ENCODE measurements at places on chromosomes 2 and 18. TPM values are rescaled to one million over a fixed set of nuclear protein-coding genes. Genes with fewer than 3 reads are reported as not detected.
A peak's percentile ranks its signal among the peaks of the same experiment; 100 is the strongest.

Gene RRM2
- total RNA-seq: 22.1 TPM

DNA sequence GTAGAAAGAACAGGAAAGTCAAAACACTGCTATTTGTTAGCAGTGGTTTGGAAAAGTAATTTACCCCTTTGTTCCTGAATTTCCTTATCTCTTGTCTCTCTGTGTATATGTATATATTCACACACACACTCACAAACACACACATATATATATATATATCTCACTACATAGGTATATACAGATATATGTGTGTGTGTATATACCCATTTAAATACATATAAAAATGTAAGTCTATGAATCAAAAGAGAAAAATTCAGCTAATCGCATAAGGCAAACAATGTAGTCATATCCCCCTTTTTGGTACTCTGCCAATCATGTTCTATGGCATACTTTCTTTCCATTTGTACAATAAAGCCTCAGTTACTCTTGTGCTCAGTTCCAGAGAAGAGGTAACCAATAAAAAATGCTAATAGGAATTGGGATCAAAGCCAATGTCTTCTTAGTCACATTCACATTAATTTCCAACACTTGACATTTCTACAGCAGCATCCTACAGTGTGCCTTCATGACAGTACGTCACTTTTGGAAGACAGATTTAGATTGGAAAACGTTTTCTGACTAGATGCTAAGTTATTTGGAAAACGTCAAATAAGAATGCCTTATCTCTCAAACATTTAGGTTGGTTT, 94.6 kb downstream of the MC4R start:
- H3K36me3 ChIP-seq: no peaks in the 10 kb centered on the region
- H3K27ac ChIP-seq: no peak overlapping the region
- no peak for DNase-seq
- no peak overlapping the region for H3K4me3 ChIP-seq

DNA sequence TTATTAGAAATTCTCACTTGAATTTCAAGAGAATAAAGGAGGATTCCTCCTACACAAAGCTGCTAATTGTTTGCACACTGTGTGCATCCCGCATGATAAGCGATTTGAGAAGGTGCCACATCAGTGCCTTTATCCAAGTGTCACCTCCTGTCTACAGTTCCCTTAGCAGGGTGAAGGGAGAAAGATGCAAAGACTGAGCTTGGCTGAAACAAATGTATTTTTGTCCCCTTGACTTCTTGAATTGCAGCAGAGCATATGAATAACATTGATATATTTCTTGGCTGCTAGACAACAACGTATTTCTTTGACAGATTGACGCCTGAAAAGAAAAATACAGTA, 255.1 kb downstream of the NEDD4L start:
- H3K27ac ChIP-seq: no peak overlapping the region
- no peak for DNase-seq
- no peaks in the 10 kb centered on the region for H3K4me1 ChIP-seq
- no peaks in the 10 kb centered on the region for H3K27me3 ChIP-seq
- H3K36me3 ChIP-seq: no peaks in the 10 kb centered on the region
- no peak overlapping the region for H3K4me3 ChIP-seq

GRCh38 chr2:1429895-1430294, 16.6 kb downstream of the TPO start:
- no peak overlapping the region for H3K4me3 ChIP-seq
- H3K27me3 ChIP-seq: no peaks in the 10 kb centered on the region
- no peak overlapping the region for H3K27ac ChIP-seq
- H3K4me1 ChIP-seq: no peaks in the 10 kb centered on the region

DNA sequence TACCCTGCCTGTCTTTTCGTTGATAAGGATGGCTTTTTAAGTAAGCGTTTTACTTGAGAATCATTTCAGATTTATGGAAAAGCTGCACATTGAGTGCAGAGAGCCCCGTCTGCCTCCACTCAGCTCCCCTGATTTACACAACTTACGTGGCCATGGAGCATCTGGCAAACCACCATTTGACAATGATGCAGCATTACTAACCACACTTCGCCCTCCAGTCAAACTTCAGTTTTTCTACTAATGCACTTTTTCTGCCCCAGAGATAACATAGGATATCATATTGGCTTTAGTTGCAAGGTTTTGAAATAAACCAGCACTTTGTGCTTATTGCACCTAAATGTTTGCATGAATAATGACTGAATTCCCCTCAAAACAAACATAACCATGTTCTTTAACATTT, 165.1 kb upstream of the TPO start:
- H3K4me1 ChIP-seq: no peaks in the 10 kb centered on the region
- no peak for DNase-seq
- H3K27ac ChIP-seq: no peak overlapping the region
- no peaks in the 10 kb centered on the region for H3K27me3 ChIP-seq
- H3K4me3 ChIP-seq: no peak overlapping the region
- no peaks in the 10 kb centered on the region for H3K36me3 ChIP-seq

Gene IL1B
- total RNA-seq: 92.6 TPM

DNA sequence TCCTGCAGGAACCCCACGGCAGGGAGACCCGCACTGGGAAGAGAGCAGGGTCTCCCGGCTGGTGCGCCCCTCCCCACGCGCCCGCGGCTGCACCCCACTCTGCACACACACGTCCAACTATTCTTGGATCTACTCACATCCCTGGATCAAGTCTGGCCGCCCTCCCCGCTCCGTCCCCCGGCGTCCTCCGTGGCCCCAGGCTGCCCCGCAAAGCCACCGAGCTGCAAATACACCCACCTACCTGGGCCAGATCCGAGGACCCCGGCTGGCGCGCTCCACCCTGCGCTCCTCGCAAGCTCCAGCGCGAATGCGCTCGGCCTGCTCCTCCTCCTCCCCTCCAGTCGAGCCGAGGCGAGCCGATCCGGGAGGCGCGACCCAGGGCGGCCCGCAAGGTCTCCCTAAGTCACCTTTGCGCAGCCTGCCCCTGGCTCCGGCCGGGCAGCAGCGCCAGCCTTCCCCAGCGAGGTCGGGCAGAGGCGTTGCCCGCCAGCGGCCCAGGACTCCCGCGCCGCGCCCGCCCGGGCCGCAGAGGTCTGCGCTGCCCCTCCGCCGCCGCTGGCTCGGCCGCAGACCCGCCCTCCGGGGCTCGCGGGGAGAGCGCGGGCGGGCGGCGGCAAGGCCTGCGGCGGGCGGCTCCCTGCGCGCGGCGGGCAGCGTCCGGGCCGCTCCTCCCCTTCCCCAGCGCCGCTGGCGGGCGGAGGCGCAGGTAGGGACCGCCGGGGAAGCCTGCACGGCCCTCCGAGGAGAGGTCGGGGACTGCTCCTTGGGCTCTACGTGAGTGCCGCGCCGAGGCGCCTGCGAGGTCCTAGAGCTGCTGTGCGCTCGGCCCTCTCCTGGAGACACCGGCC, 126.0 kb downstream of the OSBPL1A start:
- no peaks in the 10 kb centered on the region for H3K4me1 ChIP-seq
- no peaks in the 10 kb centered on the region for H3K36me3 ChIP-seq

DNA sequence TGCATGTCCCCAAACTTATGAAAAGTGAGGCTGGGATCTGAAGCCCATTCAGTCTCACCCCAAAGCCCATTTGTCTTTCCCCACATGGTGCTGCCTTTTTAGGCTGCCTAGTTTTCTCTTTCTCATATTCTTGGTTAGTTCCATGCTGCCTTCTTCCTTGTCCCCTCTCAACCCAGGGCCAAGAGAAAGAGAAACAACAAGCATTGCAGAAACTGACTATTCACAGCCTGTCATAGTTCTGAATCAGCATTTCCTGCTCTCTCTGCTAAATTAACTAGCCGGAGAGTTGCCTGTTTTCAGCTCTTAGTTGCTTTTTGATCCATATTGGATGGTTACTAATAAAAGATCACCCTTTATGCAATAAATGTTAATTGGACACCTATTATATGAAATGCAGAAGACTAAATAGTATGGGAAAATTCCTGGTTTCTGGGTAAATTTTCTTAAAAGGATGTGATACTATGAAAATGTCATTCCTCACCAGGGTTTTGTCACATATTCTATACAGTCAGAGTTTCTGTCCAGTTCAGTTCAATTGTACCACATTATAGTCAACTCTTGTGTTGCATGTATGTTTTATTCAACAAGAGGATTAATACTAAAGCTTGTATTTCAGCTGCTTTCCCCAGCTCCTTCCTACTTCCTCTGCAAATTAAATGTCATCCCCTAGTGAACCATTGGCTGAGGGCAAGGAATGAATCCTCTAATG, 246.5 kb downstream of the GALR1 start:
- H3K4me1 ChIP-seq: no peaks in the 10 kb centered on the region
- H3K27ac ChIP-seq: no peak overlapping the region
- H3K4me3 ChIP-seq: no peak overlapping the region
- no peaks in the 10 kb centered on the region for H3K27me3 ChIP-seq
- H3K36me3 ChIP-seq: no peaks in the 10 kb centered on the region

DNA sequence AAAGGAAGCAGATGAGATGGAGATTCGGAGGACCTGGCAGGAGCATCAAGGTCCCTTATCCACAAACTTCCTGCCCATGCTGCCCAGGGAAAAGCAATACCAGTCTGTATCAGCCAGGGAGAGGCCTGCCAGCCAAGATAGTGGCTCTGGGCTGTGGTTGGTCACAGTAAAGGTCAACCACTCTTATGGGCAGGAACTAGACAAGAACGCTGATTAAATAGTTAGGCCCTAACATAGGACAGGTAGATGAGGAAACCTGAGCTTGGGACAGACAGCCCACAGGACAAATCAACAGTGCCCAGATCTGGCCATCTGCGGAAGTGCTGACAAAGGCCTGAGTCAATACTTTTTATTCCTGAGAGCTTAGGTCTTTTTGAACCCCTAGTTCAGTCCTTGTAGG, 10.7 kb downstream of the PSTPIP2 start:
- no peak for DNase-seq
- H3K27me3 ChIP-seq: no peaks in the 10 kb centered on the region
- no peaks in the 10 kb centered on the region for H3K36me3 ChIP-seq

Gene AQP12A
- not detected for total RNA-seq

DNA sequence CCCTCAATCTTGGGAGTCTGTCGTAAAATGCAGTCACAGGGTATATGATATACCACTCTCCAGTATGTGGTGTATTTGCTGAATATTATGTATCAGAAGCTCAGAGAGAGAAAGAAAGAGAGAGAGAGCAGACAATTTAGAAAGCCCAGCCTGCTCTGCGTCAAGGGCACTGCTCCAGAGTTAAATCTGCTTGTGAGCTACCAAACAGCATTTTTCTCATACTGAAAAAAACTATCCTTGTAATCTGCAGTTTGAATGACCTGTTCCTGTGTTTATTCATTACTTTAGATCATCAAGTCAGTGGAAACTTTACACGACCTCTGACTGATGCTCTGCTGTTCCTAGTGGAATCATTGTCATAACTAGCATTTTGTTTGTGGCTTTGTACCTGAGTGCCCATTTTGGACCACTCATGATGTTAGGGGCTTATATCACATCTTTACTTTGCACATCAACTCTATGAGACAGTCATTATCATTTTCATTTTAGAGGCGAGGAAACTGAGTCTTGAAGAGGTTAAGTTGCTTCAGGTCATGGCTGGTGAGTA, 89.2 kb upstream of the PELI1 start:
- H3K36me3 ChIP-seq: no peaks in the 10 kb centered on the region
- DNase-seq: no peak
- H3K4me3 ChIP-seq: no peak overlapping the region

Gene SOWAHC
- 0.32 TPM for total RNA-seq

DNA sequence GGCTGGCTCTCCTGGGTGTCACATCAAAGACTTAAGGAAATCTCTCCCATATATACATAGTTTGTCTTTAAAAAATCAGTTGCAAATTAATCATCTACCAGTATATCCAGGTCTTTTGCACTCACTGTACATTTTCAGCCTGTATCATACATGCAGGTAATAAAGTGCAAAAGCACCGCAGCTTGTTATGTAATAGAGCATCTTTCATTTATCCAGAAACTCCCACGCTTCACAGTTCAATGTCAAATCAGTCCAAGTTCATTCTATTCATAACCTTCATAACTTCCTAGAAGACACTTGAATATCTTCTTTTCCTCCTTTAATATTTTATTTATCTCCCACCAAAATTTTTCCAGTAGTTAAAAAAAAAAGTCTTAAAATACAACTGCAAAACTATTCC, 89.6 kb upstream of the KCTD1 start:
- H3K27ac ChIP-seq: no peak overlapping the region
- no peak for DNase-seq
- peaks cover 4% of the 10 kb centered on the region for H3K27me3 ChIP-seq
- no peaks in the 10 kb centered on the region for H3K4me1 ChIP-seq
- H3K36me3 ChIP-seq: no peaks in the 10 kb centered on the region

DNA sequence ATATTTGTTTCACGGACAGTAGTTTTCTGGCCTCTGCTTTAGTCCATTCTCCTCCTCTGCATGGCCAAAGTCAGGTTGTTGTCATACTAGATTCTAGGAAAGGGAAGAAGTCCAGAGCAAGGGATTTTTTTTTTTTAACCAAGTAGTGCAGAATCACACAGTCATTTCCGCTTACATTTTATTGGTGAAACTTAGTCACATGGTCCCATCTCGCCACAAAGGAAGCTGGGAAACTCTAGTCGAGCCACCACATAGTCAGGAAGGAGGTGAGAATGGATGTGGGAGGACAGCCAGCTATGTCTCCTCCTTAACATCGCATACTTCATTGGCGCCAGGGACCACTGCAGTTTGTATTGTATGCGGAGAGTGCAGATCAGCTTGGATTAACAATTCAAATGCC, 10.4 kb downstream of the HRH4 start:
- no peaks in the 10 kb centered on the region for H3K27me3 ChIP-seq
- H3K27ac ChIP-seq: no peak overlapping the region
- H3K4me3 ChIP-seq: no peak overlapping the region
- no peaks in the 10 kb centered on the region for H3K36me3 ChIP-seq

Gene ACVR1C
- 0.45 TPM for total RNA-seq

GRCh38 chr2:241088376-241088775, 13.7 kb downstream of the MTERF4 start:
- no peaks in the 10 kb centered on the region for H3K4me1 ChIP-seq
- no peak for DNase-seq
- H3K27ac ChIP-seq: no peak overlapping the region
- no peaks in the 10 kb centered on the region for H3K27me3 ChIP-seq

DNA sequence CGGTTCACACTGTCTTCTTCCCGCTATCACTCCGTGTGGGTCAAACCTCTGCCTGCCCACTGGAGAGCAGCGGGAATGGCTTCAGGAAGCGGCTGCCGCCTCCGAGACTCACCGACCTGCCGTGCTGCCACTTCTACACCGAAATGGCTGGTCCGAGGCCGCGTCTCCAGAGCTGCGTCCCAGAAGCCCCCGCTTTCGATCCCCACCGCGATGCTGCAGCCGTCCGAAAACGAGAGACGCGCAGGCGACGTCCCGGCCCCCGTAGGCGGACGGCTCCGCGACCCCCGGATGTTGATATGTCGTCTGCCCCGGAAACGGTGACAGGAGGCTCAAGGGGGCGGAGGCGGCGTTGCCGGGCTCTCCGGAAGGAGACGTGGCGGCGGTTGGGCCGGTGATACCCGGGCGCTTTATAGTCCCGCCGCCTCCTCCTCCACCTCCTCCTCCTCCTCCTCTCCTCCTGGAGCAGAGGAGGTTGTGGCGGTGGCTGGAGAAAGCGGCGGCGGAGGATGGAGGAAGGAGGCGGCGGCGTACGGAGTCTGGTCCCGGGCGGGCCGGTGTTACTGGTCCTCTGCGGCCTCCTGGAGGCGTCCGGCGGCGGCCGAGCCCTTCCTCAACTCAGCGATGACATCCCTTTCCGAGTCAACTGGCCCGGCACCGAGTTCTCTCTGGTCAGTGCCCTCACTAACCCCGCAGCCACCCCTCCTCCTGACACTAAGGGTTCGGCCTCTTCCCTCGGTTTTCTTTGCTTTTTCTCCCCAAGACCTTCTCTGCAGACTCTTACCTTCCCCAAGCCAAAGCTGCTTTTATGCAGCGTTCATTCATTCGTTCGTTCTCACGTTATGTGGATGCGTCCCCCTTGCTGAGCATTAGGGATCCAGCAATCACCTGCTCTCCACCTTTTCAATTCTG, at the start of the genes ASB3 and ERLEC1:
TSS of gene ASB3 (minus strand) at position 249 of the 909 bp plus-strand sequence. CDS start 21,381 bp downstream, outside the sequence.
TSS of gene ERLEC1 (plus strand) at position 340 of the 909 bp plus-strand sequence. CDS start at position 507, 167 bp downstream.
- peak within 1 kb of the TSS; percentile 82 for H3K27ac ChIP-seq
- no peaks in the 10 kb centered on the region for H3K27me3 ChIP-seq
- H3K36me3 ChIP-seq: peaks cover 4% of the 10 kb centered on the region
- peak; percentile 93 for DNase-seq

Gene RESP18
- not detected for total RNA-seq

All from natural killer cell (primary cell).